A549 treated with Hydrocortisone at 1 μM for 4 hours (cell line): ENCODE measurements at places on chromosomes 7 and 10. TPM values are rescaled to one million over a fixed set of nuclear protein-coding genes. Genes with fewer than 3 reads are reported as not detected.

The WAPL gene
- total RNA-seq: 14.2 to 20.1 TPM (median 15.2 TPM) in 5 replicates

The C10orf62 gene
- total RNA-seq: 0.10 to 0.16 TPM in 2 of 5 replicates, not detected in the others

The SEC31B gene
- total RNA-seq: 1.4 to 2.5 TPM (median 2.1 TPM) in 5 replicates

The HOXA1 gene
- 2.4 to 3.6 TPM (median 3.3 TPM) in 5 replicates for total RNA-seq

The LRRC4 gene
- total RNA-seq: not detected in 5 replicates

The SLC13A1 gene
- not detected in 5 replicates for total RNA-seq

The MEIG1 gene
- 0.43 to 0.91 TPM (median 0.90 TPM) in 5 replicates for total RNA-seq

The TAS2R41 gene
- not detected in 5 replicates for total RNA-seq

The TMEM213 gene
- total RNA-seq: not detected in 5 replicates

The GRM3 gene
- total RNA-seq: not detected in 5 replicates

The VWDE gene
- total RNA-seq: 0.31 to 0.70 TPM (median 0.43 TPM) in 5 replicates

The GARIN1A gene
- 0.38 to 0.72 TPM (median 0.60 TPM) in 5 replicates for total RNA-seq

The CRTAC1 gene
- 1.0 to 1.4 TPM (median 1.3 TPM) in 5 replicates for total RNA-seq
